NCI-H2107 (cell line): ENCODE measurements at places on chromosomes 13 and 19.
A peak's percentile ranks its signal among the peaks of the same experiment; 100 is the strongest.

DNA sequence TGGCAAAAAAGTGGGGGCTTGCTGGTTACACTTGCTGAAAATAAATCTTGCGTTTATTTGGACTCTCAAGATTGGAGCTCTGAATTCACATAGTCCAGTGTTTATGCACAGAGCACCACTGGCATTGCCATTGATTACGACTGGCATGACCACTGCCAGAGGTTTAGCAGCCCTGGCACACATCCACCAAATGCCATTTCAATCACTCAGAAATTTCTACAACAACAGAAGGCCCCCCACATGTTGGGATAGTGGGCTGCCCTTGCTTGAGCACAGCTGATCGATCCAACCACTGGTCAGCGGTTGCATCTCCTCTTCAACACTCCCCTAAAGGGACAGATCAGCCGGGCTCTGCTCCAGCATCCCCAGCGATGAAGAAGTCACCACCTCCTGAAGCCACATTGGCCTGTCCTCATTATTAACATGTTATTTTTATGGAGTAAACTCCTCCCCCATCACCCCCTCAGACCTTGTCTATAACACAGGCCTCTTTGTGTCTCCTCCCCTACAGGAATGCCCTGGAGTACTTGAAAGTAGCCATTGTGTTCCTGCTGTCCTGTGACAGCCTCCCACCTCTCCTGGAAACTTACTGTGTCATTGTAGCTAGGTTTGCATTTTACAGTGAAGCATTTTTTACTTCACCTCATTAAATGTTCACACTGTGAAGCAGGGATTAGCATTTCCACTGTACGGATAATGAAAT lies 51.3 kb downstream of the CDADC1 start:
- DNase-seq: no peak

- peak; percentile 34 for DNase-seq
Measured at GRCh38 chr13:43905435-43906031, 25.8 kb downstream of the LACC1 start.

- no peak for DNase-seq
Measured at GRCh38 chr13:78960881-78961280, 301.9 kb upstream of the OBI1 start.

DNA sequence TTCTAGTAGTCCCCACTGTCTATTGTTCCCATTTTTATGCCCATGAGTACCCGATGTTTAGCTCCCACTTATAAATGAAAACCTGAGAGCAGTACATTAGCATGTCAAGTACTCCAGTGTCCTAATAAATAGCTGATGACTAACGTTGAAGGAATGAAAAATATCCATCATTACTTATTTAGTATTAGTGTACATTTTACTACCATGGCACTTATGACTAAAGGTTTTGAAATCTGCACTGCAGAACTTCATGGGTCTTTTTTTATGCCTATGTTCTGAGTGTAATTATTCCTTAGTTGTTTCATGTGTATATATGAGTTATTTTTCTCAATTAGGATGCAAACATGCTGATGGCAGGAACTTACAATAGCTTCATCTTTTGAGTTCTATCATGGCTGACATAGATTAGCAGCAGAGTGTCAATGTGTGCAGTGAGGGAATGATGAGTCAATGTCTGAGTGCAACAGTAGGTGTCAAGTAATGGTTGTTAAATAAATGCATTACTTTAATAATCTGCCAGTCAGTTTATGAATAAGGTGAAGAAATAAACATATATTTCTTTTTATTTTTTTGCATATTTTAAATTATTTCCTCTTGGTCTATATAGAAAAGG lies 188.4 kb downstream of the ITGBL1 start:
- DNase-seq: no peak

- no peak for DNase-seq
Measured at GRCh38 chr19:54739587-54740497, 1.5 kb downstream of the KIR2DL3 start.

- DNase-seq: no peak
Measured at GRCh38 chr19:18723871-18724377, 40.4 kb downstream of the CRTC1 start.

GRCh38 chr13:25738342-25739196 lies 313.2 kb downstream of the SHISA2 start:
- peak; percentile 47 for DNase-seq

- peak; percentile 20 for DNase-seq
Measured at GRCh38 chr13:101916108-101916774, 463.8 kb downstream of the ITGBL1 start.

- DNase-seq: no peak
Measured at GRCh38 chr13:60463787-60464186, 66.8 kb downstream of the TDRD3 start.

GRCh38 chr13:25352230-25352629 lies 19.5 kb upstream of the ATP8A2 start:
- DNase-seq: no peak

GRCh38 chr19:48989701-48990291 lies 3.3 kb downstream of the GYS1 start:
- DNase-seq: no peak

DNA sequence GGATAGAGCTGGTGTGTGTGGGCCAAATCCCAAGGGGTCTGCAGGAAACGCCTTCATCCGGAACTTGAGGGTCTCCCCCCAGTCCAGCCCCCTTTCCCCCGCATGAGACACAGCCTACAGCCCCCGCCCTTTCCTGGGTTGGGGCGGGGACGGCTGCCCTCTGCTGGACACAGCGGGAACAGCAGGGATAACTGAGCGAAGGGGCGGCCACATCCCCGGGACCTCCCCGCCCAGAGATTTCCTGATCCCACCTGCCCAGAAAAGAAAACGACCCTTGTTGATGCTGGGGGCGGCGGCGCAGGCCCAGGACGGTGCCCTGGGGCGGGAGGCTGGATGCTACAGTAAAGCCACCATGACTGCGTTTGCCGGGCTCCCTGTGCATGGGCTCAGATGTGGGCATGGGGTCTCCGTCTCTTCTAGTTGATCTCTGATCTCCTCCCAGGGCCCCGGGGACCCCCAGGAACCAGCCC lies 14.2 kb downstream of the ONECUT3 start:
- no peak for DNase-seq

GRCh38 chr19:13033244-13033643 lies 38.0 kb downstream of the NFIX start:
- no peak for DNase-seq

GRCh38 chr13:100520936-100521850 lies 67.4 kb downstream of the GGACT start:
- DNase-seq: no peak

DNA sequence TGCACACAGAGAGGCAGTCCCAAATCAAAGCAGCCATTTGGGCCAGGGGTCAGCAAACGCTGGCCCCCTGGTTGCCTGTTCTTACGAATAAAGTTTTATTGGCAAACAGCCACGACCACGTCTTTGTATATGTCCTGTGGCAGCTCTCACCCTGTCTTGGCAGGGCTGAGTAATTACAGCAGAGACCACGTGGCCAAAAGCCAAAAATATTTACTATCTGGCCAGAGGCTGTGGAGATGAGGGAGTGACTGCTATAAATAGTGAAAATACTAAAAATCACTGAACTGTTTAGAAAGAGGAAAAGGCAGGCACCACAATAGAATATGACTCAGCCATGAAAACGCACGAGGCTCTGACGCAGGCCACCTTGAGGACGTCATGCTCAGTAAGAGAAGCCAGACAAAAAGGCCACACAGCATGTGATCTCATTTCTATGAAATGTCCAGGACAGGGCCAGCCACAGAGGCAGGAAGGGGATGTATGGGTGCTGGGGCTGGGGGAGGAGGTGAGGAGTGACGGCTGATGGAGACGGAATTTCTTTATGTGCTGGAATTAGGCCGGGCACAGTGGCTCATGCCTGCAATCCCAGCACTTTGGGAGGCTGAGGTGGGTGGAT lies 29.4 kb downstream of the SMIM24 start:
- no peak for DNase-seq

GRCh38 chr19:45607071-45608029 lies 5.3 kb upstream of the GPR4 start:
- DNase-seq: peak; percentile 52

DNA sequence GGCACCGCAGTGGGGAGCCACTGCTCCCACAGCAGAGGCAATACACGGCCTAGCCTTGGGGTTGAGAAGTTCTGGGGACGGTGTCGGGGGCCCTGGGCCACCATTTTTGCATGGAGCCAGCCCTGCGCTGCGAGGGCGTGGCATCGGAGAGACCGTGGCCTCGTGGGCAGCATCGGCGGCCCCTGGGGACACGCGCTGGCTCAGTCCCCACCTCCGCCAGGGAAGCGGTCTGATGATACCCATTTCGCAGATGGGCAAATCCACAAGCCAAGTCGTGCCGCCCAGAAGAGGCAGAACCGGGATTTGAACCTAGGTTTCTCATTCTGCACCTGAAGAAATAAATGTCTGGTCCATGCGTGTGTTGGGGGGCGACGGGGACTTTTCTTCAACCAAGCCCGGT lies 1.2 kb upstream of the UPK1A start:
- DNase-seq: no peak

GRCh38 chr19:18712981-18713380 lies 29.5 kb downstream of the CRTC1 start:
- DNase-seq: no peak

DNA sequence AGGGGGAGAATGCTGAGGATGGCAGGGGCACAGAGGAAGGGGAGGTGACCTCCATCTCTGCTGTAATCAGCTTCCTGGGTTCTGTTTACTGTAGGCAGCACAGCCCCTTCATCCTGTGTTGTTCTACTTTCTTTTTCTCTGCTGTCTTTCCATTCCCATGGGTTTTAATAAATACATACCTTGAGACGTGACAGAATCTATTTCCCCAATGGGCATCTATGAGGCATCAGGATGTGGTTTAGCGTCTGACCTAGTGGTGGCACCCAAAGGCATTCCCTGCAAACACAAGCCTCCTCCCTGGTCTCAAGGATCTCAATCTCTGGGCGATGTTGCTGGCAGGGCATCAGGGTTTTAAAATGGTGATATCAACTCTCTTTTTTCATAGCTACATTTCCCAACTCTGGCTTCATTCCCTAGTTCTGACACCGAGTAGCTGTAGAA lies 60.8 kb downstream of the ALOX5AP start:
- DNase-seq: no peak

- no peak for DNase-seq
Measured at GRCh38 chr13:106426909-106427308, 108.6 kb downstream of the EFNB2 start.

GRCh38 chr19:5302396-5302795 lies 38.2 kb downstream of the PTPRS start:
- DNase-seq: no peak

- DNase-seq: no peak
Measured at GRCh38 chr13:62113179-62113578, 697.5 kb upstream of the PCDH20 start.

DNA sequence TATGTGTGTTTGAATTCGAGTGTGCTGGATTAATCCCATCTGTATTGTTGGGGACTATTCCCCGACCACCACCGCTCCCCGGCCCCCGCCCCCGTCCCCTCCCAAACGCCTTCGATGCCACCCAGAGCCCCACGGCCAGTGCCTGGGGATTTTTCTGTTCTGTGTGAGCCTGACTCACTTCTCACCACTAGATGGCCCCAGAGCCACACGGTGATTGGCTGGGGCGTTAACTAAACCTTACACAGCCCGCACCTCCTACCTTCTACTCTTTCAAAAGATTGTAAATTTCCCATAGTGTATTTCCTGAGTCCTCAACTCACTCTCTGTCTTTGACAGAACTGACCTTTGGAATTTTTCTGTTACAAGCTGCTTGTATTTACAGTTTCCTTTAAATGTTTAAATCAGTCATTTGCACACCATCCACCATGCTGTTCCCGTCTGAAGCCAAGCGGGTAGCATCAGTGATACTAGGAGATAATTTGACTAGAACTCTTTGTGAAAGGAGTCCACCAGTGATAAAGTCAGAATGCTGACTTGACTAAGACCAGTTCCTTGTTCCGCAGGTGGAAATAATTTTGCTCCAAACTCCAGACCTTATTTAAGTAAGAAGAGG lies 61.4 kb downstream of the RFX2 start:
- peak; percentile 55 for DNase-seq

DNA sequence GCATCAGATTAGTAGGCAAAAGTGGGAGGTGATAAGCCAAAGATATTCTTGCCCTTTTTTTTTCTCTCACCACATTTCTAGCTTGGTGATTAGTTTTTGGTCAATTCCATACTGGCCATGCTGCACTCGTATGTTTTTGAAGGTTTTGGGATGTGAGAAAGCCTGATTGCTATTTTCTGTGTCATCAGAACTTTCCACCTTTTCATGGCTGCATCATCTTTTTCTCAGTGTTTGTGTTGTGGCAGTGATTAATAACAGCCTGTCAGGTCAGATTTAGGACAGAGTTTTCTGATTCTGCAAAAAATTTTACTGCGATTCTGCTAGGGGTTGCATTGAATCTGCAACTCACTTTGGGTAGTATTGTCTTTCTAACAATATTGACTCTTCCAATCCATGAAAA lies 32.9 kb downstream of the PSG1 start:
- no peak for DNase-seq

GRCh38 chr19:42762789-42763188 lies 2.7 kb downstream of the PSG8 start:
- DNase-seq: no peak

DNA sequence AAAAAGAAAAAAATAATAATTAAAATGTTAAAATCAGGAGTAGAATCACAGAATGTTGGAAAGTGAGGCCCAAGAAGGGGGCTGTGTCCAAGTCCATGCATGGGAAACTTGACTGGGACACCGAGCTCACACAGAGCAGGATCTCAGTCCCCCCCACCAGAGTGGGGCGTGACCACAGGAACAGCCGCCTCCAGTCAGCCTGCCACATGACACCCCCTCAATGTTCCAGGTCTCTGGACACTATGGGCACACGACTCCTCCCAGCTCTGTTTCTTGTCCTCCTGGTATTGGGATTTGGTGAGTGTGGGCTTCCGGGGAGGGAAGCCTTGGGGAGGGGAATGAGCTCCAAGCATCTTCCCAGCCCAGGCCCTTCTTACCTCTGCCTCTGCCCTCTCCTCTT lies 2.4 kb downstream of the APOC2 start:
- DNase-seq: no peak

DNA sequence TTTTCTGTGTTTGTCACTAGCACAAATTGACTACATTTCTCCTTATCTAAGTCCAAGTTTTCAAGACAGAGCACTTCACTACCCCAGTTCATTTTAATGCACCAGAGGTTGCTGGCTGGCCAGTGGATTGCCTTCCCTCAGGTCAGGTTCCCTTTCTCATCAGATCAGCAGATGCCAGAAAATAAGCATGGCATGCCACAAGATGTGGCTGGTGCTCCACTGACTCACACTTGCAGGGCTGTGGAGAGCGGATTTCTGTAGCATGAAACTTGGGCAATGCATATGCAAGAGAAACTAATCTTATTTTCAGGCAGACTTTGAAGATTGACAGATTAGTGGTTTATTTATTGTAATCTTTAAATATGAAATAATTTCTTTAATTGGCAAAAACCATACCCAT lies 79.5 kb downstream of the RUBCNL start:
- DNase-seq: no peak

DNA sequence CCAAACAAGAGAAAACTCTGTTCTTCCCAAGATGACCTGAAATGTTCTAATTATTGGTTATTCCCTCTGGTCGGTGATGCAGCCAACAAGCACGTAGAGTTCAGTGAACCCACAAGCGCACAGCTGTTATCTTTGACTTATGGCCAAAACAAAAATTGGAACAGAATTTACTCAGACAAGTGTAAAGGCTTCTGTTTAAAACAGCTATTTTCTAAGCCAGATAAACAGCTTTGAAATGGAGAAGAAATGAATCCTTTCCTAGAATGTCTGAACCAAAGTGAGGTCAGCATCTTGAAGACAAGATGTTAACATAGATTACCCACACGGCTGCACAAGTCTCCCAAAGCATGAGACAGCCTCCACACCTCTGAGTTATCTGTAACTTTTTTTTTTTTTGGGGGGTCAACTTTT lies 669.2 kb downstream of the DIAPH3 start:
- no peak for DNase-seq
